Cortex of kidney (tissue), 1 donor: ENCODE measurements at places on chromosomes 12 and 14.

DNA sequence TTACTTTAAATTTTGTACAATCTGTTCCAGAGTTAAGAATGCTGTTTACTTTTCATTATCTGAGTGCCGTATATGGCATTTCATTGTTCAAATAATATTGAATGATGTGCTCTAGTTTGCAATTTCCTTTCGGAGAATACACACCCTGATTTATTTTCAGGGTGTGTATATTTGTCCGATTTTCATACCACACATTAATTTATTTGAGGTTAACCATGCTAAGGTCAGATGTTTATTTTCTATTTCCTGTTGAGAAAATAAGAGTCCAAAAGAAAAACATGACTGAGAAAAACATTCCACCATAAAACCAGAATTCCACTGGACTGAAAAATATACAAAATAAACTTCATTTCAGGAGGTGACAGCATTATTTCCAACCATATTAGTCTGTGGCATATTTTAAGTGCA is 64.2 kb upstream of the OVCH1 start:
- no peak for DNase-seq

GRCh38 chr12:28512876-28513275 is 322.6 kb downstream of the CCDC91 start:
- no peak for DNase-seq

- no peak for DNase-seq
These were observed 2.7 kb upstream of the TSPAN31 start for GRCh38 chr12:57741844-57742738.

- DNase-seq: no peak
These were observed 68.8 kb downstream of the PPP2R5C start for GRCh38 chr14:101830271-101830670.

- DNase-seq: no peak
These were observed 19.2 kb upstream of the MAP1LC3B2 start for GRCh38 chr12:116539905-116540482.

- no peak for DNase-seq
These were observed 885.3 kb upstream of the TMEM132C start for GRCh38 chr12:127381681-127382080.

- no peak for DNase-seq
These were observed 2.2 kb upstream of the PPTC7 start for GRCh38 chr12:110585231-110585799.

DNA sequence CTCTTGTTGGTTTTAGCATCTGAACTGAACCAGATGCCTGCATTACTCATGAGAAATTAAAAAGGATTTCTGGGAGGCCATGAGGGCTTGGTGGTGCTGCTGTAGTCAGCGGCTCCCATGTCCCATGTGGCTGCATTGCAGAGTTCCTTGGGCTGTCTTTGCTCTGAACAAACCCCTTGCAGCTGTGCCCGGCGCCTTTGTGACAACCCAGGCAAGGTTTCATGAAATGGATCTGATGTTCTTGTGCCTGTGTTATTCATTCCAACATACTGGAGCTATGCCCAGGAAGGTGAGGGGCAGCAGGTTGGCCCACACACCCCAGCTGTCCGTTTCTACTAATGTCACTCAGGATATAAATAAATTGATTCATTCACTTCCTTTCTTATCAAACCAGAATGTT is 40.8 kb downstream of the TGFB3 start:
- no peak for DNase-seq

GRCh38 chr12:46071335-46071734 is 81.0 kb upstream of the SCAF11 start:
- no peak for DNase-seq

- DNase-seq: no peak
These were observed 242.2 kb upstream of the NPAS3 start for GRCh38 chr14:32696325-32697091.

GRCh38 chr12:5262450-5262849 is 169.5 kb upstream of the NTF3 start:
- no peak for DNase-seq

DNA sequence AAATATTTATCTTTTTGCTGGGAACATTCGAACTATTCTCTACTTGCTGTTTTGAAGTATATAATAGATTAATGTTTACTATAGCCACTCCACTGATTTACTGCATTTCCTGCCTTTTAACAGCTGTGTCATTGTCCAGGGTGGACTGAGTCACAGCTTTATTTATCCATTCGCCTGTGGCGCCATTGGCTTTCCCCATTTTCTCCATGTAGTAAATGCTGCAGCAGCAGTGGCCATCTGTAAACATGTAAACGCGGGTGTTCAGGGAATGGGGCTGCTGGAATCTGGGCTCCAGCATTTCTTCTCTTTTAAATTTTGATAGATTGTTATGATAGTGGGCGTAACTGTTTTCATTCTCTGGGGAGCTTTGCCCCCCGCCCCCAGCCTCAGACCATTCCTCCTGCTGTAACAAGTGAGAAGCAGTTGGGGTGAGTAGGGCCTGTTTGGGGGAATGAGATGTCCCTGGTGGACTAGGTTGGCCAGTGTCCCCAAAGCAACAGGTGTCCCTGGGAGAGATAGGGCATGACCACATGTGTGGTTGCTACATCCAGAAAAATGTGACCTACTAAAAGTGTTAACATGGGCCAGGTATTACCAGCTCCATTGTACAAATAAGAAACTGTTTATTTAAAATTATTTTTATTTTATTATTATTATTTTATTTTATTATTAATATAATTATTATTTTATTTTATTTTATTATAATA is 32.9 kb downstream of the RIN3 start:
- DNase-seq: no peak

GRCh38 chr12:48005001-48005749 is 899 bp upstream of the COL2A1 start:
- DNase-seq: no peak

DNA sequence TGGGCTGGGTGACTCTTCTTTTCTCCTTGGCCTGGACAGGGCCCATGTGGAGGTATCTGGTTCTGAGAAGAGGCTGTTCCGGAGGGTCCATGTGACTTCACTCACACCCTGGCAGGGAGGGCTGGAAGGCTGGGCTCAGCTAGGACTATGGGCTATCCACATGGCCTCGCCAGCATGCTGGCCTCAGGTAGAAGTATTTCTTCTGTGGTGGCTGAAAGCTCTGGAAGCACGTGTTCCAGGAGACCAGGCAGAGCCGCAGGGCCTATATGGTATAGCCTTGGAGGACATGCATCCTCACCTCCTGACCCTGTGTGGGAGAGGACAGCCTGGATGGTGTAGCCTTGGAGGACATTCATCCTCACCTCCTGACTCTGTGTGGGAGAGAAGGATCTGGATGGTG is 38.2 kb upstream of the FZD10 start:
- no peak for DNase-seq

GRCh38 chr12:88805286-88805685 is 225.0 kb upstream of the KITLG start:
- no peak for DNase-seq

DNA sequence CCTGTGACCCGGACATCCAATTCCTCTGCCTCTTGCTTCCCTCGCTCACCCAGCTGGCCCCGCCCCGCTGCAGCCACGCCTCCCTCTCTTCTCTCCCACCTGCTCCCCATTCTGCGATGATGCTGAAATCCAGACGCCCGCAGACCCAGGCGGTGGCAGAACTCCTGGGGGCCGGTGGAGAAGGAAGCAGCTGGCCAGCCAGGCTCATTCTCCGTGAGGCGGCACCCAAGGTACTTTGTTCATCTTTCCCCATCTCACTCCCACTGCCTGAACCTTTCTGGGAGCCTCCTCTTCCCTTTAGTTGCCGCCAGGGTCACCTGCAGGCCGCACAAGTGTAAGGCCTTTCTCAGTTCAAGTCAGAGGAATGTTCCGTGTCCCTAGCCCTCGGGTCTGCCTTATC is 35.7 kb downstream of the FOXN4 start:
- DNase-seq: no peak

DNA sequence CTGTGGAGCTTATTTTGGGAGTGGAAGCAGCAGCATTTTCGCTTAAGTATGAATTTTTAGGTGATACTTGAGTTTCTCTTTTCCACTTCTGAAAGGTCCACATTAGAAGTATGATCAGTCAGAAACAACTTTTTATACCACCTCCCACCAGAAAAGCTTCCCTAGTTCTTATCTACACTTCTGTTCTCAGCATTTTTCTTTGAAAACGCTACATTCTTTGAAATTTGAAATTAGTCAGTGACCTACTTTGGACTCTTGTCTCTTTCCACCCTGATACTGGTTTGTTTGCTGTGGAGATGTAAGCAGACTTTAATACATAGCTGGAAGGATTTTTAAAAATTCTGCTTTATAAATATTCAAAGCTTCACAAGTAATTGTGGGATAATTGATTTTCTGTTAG is 22.2 kb downstream of the PCBP2 start:
- no peak for DNase-seq

GRCh38 chr12:67107751-67108269 is 161.3 kb upstream of the CAND1 start:
- no peak for DNase-seq
